ENCODE measurements at places on chromosomes 7 and 10. TPM values are rescaled to one million over a fixed set of nuclear protein-coding genes. Genes with fewer than 3 reads are reported as not detected.

The SYCE1 gene
- total RNA-seq, result 0.44 TPM

GRCh38 chr7:123961771-123962170 is 36.7 kb downstream of the SPAM1 start:
- no peak for DNase-seq

- no peak for DNase-seq
Observed at GRCh38 chr10:47127188-47127785, 172.7 kb upstream of the GDF10 start.

The BEND7 gene
- 14.7 TPM for total RNA-seq

GRCh38 chr10:128716181-128716580 is 590.0 kb upstream of the MKI67 start:
- DNase-seq, result no peak

The PAX4 gene
- total RNA-seq, result not detected

DNA sequence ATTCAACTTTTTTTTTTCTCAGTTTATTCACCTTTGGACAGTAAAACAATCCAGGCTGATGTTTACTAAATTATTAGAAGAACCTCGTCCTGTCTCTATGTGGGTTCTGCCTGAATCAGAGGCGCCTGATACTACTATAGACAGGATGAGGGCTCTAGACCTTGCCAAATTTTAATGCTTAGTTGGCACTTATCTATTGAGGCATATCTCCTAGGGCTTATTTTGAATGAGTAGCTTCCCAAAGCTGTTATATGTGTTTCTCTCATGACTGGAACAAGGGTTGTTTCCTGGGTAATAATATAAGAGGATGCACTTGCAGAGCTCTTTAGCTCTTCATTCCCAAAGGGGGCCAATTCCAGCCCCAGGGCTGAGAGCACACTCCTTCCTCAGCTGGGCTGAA is 23.6 kb downstream of the HECW1 start:
- no peak for DNase-seq

- no peak for DNase-seq
Observed at GRCh38 chr7:125663961-125664360, 734.3 kb upstream of the POT1 start.

DNA sequence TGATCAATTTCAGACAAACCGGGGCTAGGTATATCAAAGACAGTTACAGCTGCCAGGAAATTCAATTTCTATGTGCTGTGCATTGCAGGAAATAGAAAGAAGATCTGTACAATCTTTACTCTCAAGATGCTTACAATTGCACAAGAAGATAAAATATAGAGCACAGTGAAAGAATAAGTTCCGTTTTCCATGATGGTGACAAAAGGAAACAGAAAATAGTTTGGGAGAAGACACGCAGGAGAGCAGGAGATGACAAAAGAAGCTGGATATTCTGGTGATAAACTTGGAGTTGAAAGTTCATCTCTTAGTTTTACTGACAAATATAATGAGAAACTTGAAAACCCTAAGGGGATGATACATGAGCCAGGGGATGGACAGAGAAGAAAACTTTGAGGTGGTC is 646.0 kb downstream of the PARD3 start:
- DNase-seq, result no peak

The PRKCQ gene
- 0.16 TPM for total RNA-seq

The SUGCT gene
- total RNA-seq, result 5.0 TPM

- DNase-seq, result no peak
Observed at GRCh38 chr7:114087653-114088469, 169.1 kb upstream of the PPP1R3A start.

- no peak for DNase-seq
Observed at GRCh38 chr10:108346066-108346465, 1181.6 kb upstream of the SORCS1 start.

DNA sequence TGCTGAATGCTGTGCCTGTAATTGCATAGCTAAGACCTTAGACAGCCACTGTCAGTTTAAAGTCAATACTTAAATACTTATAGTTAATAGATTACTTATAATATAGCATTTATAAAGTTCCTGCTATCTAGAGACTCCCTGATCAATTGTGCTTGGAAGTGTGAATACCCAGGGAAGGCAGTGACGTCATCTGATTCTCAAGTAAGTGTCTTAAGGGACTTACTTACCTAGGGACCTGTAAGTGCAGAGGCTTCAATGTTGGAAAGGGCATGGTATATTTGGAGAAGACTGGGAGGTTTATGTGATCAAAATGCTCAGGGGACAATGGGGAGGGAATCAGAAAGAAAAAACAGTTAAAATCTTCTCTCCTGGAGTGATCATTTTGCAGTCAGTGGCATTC is 55.0 kb downstream of the BICC1 start:
- DNase-seq, result no peak

DNA sequence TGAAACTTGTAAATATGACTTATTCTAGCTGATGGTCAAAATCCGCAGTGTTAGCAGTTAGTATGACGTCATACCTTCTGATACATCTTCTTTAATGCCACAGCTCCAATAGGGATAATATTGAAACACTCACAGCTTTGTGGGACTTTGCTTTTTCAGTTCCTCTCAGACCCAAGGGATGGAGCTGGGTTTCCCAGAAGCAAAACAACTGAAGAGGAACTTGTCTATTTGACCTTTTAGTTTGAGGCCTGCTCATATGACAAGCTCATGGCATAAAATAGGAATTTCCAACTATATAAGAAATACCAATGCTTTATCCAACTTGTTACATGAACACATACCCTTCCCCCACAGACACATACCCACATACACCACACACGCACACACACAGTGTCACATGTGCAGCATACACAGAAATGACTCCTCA is 31.6 kb upstream of the C10orf67 start:
- DNase-seq, result no peak

The OR2A12 gene
- not detected for total RNA-seq

GRCh38 chr10:89954787-89955566 is 253.6 kb downstream of the KIF20B start:
- no peak for DNase-seq

The MAGI2 gene
- total RNA-seq, result 4.5 TPM

GRCh38 chr10:132106431-132106830 is 40.7 kb downstream of the JAKMIP3 start:
- no peak for DNase-seq

DNA sequence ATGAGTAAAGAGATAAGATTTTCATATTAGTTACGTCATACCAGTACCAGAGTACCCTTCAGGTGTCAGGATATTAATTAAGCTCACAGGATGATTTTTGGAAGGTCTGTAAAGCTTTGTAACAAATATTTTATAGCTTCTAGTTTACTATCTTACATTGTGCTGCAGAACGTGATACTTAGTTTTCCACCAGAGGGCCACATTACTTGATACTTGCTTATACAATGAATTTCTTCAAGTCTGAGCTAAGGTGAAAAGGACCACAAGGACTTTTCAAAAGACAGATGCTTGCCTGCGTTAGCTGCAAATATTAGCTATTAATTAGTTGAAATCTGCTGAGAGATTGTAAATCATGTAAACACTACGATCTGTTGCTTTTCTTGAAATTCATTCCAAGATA is 12.2 kb downstream of the FOXP2 start:
- no peak for DNase-seq

Measured in left ventricle myocardium inferior (tissue), 1 donor.